CD4-positive, alpha-beta T cell treated with Interleukin-10 for 1 hour (primary cell): ENCODE measurements at places on chromosomes 1 and 21.

DNA sequence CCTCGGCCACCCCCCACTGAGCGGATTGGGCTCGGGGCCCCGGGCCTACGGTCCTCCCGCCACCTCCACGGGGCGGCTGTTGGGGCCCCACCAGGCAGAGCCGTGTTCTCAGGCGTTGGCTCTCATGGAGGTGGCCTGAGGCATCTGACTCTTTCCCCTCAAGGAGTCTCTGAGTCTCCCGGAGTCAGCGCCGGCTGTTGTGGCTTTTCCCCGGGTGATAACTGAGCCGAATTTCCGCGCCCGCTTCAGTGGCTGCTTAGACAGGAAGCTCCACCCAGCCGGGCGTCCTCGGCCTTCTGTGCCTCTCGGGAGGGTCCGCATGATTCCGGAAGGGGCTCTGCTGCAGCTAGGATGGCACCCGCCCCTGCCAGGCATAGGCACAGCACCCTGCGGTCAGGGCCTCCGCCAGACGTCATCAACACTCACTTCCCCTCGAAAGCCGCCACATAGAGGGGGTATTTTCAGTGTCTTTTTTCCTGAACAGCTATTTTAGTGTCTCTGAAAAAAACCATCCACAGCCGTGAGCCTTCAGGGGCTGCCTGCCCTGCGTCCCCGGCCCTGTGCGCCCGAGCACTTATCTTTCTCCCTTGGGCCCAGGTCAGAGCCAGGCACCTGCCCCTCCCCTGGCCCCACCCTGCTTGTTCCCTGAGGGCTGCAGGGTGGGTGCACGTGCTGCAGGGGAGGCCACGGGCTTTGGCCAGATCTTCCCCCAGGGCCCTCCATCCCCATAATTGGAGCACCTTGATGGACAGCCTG lies 72.9 kb downstream of the SKI start:
- peak; percentile 95 for DNase-seq

DNA sequence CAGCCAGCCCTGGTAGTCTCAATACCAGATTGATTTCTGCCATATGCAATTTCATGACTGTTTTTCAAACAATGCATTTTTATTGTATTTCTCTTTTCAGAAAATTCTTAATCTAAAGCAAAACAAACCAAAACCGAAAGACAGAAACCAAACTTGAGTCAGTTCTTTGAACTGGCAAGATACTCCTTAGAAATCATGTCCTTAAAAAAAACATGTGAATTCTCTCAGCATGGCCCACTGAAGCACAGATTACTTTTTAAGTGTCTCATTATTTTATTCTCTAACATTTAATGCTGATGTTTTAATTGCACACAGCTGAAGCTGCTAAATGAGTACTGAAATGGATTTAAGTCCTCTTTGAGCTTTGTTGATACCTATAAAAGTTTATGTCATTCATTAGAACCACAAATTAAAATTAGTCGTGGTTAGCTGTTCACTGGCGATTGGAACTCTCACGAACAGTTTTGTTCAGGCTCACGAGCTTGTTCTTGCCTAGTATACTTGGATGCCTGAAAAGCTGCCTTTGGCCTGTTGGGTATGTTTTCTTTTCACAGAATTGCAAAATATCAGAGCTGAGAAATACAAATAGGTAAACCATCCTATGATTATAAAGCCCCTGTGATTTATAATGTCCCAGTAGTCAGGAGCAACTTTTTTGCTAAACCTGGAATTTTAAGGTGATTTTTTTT lies 87.5 kb downstream of the CAMTA1 start:
- no peak for DNase-seq

DNA sequence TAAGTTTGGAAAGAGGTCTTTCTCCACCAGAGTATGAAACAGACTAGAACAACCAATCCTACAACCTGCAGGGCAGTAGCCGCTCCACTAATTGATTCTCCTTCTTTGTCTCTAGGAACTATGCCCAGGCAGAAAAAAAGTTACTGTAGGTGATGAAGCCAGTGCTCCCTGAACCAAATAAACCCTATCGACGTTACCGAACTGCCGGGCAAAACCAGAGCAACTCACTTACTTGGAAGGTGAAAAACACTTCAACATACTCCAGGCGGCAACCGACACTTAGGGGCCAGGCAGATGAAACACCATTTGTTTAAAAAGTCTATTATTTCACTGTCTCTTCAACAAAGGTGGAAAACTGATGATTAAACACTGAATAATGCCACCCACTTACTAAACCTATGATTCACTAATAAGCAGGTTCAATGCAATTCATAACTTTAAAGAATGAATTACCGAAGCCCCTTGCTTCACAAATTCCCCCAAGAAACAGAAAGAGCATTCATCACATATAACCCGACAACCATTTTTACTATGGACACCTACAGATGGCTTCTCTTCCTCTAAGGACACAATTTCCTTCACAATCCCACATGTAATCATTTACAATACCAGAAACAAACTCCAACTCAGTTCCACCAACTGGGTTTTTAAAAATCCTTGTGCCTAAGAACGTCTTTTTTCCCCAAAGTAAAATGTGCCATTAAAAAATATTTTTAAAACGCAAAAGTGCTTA lies 1.6 kb downstream of the NRIP1 start:
- DNase-seq, result peak; percentile 15

- no peak for DNase-seq
Observed at GRCh38 chr1:155984341-155984740, 6.0 kb upstream of the ARHGEF2 start.

DNA sequence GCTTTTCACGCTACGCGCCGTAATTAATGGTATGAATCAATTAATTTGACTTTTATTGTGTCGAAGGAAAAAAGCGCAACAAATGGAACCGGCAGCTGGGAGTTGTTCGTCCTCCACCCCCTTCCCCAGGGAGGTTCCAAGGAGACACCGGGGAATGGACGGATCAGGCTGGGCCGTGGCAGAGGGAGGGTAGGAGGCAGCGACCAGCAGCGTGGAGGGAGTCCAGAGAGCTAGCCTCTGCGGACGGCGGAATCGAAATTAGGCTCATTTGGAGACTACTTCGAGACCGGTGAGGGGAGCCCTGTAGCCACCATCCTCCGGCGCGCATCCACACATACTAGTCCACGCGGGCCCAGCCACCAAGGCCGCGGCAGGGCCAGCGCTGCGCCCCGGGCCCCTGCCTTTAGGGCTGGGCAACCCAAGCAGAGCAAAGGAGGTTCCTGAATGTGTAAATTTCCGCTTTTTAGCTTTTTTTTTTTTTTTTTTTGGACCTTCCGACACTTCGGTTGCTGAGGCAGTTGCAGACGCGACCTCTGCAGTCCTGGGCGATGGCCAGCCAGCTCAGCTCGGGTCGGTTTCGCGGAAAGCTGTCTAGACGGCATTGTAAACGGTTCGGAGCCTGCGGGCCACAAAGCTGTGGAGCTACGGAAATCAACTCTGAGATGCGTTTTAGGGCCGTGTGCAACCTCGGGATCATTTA lies 2.2 kb upstream of the FOXD3 start:
- no peak for DNase-seq

GRCh38 chr1:6440198-6441126 lies 15.9 kb downstream of the ESPN start:
- DNase-seq, result peak; percentile 82

GRCh38 chr1:204073837-204074273 lies 940 bp downstream of the SOX13 start:
- DNase-seq, result peak; percentile 18

- no peak for DNase-seq
Observed at GRCh38 chr1:111176678-111177077, 23.8 kb downstream of the DENND2D start.

- DNase-seq, result peak; percentile 67
Observed at GRCh38 chr1:37602750-37603694, 7.3 kb upstream of the GNL2 start.

DNA sequence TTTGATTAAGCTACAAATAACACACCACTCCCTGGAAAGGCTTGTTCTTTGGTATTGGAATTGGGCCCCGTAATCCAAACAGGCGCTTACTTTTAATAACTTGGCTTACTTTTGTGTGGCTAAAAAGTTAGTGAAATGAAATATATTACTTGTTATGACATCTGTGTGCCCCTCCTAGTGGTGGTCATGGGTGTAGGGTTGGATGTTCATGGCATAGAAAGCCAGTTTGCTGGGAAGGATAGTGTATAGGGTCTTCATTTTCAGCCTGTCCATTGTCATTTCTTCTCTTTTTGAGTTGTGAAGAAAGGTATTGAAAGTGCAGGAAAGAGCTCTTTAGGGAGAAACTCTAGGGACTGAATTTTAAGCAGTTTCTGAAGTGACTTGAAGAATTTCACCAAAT lies 5.9 kb downstream of the CDC14A start:
- peak; percentile 53 for DNase-seq

DNA sequence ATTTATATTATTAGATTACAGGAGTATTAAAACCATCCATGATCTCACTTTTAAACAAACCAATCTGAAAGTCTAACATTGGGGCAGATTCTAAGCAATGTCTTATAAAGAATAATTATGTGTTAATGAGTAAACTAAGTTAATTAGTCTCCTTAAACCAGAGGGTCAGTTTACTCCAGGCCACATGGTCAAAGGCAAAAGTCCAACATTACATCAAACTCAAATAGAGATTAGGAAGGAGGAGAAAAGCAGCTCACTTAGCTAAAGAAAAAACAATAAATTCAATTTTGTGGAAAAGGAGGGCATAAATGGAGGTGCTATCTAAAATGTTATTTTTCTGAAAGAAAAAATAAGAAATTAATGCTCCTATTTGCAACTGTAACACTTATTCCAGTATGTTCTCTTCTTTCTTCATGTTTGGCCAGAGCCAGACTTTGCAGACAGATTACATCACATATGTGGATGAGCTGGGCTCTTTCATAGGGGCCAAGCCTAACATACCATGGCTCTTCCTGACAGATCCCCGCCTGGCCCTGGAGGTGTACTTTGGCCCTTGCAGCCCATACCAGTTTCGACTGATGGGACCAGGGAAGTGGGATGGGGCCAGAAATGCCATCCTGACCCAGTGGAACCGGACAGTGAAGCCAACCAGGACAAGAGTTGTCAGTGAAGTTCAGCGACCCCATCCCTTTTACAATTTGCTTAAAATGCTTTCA lies 24.3 kb upstream of the FMO2 start:
- no peak for DNase-seq

DNA sequence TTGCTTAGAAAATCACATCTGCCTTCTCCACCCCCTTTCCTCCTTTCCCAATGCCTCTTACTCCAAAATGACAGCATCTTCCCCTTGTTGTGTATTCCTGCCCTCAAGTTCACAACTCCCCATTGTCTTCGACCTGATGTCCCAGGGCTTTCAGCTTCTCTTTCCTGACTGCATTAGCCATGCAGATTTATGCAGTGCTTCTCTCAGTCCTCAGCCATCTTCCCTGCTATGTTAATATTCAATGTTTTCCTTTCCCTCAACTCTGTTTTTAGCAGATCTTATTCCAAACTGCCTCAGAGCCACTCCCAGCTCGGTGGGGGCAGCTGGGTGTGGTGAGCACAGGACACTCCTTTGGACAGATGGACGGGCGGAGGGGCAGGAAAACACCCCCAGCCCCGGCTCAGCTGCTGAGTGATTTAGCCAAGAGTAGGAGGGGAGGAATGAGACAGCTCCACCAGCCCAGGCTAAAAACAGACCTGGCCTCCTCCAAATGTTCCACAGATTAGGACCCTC lies 71.0 kb downstream of the CD2 start:
- DNase-seq, result no peak

DNA sequence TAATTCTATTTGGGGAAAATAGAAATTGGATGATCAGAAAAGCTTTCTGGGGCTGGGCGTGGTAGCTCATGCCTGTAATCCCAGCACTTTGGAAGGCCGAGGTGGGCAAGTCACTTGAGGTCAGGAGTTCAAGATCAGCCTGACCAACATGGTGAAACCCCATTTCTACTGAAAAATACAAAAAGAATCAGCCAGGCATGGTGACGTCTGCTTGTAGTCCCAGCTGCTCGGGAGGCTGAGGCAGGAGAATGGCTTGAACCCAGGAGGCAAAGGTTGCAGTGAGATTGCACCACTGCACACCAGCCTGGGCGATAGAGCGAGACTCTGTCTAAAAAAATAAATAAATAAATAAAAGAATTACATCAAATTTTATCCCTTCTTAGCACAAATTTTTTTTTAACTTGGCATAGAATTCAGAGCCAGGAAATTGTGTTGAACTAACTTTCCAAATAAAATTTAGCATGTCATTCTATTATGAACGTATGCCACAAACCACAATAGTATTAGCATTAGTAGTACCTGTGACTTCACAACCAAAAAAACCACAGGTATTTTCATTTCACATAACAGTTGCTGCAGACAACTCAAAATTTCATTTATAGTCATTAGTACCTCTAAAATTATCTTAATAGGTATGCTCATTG lies 4.5 kb upstream of the ANKRD13C start:
- DNase-seq, result no peak

DNA sequence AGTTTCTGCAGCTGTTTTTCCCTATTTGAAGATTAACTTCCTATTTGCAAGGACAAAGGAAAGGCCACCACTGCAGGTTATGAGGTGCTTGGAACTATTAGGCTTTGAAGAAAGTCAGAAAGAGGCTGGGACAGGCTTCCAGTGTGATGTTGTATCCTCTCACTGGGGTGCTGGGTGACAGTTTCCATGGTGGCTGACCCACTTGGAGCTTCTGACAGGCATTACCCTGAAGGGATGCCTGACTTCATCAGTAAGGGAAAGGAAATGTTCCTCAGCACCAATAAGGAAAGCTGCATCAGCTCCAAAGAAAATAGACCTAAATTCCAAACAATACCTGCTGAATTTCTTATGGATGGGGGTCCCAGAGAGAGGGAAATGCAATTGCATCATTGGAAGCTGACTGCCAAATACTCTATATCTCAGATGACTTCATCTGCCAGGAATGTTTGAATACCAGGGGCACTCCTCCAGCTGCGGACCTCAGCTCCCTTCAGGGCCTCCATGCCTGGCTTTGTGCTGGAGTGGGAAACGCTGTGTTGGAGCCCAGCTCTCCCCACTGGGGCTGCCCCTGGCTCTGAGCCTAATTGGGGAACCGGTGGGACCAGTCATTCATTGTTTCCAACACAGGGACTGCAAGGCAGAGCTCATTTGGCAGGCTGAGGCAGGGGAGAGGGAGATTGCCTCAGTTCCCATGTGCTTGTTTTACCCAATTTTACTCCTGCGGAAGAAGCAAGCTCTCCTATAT lies 76.6 kb downstream of the RGL1 start:
- DNase-seq, result no peak

- no peak for DNase-seq
Observed at GRCh38 chr1:47405697-47406096, 10.4 kb upstream of the FOXE3 start.

- no peak for DNase-seq
Observed at GRCh38 chr1:61839679-61840078, 97.4 kb downstream of the PATJ start.
